Dorsolateral prefrontal cortex (tissue), 122 donors: ENCODE measurements at places on chromosomes 13 and 19.

- DNase-seq, result no peak
These were observed 41.9 kb downstream of the GPC6 start for GRCh38 chr13:93268327-93269028.

- DNase-seq, result no peak
These were observed 716 bp upstream of the MAP2K2 start for GRCh38 chr19:4124638-4125037.

GRCh38 chr19:28836421-28836820 lies 376.5 kb downstream of the UQCRFS1 start:
- DNase-seq, result no peak

DNA sequence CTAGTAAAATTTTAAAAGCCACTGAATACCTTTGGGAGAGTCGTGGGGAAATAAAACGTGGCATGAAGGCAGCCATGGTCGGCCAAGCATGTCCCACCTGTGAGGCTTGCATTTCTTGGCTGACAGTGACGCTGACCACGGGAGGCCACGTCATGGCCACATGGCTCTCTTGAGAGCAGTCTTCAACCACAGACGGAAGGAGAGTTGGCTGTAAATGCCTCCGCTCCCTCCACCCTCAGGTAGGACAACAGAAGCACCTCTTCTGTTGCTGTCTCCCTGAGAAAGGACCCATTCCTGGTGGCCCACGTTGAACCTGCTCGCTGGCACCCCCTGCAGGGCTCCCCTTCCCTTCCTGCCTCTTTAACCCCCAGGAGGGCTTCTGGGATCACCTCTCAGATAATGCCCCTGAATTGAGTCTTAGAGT lies 10.6 kb upstream of the LRRC25 start:
- DNase-seq, result no peak

- DNase-seq, result no peak
These were observed 24.4 kb upstream of the ZNF561 start for GRCh38 chr19:9645472-9645871.

GRCh38 chr13:78168981-78169380 lies 250.3 kb upstream of the EDNRB start:
- no peak for DNase-seq

DNA sequence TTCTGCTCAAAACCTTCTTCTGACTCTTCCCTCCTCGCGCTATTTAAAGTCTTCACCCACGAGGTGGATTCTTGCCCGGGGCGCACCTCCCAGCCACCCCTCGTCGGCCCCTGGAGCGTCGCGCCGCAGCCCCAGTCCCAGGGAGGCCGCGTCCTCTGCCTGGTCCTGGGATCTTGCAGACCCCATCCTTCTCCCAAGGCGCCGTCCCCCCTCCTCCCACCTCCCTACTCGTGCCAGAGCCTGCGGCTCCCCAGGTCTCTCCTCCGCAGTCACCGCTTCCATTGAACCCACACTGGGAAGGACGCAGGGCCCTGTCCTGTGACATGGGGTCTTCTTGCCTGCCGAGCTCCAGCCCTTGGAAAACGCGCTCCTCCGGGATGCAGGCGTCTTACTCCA lies 486 bp downstream of the ZNF808 start:
- DNase-seq, result peak; percentile 10

DNA sequence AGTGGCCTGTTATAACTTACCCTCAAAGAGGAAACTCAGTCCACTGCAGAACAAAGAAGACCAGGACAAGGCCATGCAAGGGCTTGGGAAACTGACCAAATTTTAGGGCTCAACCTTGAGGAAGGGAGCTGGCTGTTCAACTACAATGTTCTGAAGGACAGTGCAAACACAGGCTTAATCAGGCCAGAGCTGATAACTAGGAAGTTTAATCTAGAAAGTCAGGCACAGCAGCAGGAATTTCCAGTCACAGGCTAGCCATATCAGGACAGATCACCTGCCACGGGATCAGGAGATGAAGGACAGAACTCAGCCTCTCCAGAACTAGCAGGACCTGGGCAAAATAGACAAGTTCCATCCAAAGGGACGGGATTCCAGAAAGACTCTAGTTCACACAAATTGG lies 89.4 kb downstream of the ENOX1 start:
- DNase-seq, result no peak

GRCh38 chr19:30340771-30341561 lies 31.2 kb upstream of the ZNF536 start:
- no peak for DNase-seq

DNA sequence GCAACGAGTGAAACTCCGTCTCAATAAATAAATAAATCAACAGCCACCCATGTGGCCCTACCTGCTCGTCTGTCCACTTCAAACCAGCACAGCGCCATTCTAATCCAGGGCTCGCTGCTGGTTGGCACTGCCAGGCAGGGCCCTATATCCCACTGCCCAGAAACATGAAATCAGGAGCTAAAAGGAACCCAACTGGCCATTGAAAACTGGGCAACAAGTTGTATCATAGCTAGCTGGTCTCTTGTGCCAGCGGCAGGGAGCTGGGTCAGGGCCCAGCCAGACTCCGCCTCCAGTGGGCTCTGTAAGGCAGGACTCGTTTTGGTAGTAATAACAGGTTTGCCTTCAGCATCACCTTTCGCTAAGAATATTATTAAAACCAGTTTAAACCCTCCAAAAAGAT lies 39.3 kb downstream of the GGACT start:
- no peak for DNase-seq

DNA sequence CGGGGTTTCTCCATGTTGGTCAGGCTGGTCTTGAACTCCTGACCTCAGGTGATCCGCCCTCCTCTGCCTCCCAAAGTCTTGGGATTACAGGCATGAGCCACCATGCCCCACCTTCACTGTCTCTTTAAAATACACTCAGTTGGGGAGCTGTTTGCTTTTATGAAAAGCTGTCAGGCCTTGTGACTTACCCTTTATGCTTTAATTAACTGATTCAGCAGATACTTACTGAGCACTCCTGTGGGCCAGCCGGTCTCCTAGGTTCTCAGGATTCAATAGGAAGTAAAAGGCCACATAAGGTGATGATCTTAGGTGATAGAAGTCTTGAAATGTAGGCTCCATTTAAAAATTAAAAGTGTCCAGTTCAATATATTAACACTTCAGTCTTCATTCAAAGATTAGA lies 7.5 kb downstream of the UBAC2 start:
- DNase-seq, result no peak

DNA sequence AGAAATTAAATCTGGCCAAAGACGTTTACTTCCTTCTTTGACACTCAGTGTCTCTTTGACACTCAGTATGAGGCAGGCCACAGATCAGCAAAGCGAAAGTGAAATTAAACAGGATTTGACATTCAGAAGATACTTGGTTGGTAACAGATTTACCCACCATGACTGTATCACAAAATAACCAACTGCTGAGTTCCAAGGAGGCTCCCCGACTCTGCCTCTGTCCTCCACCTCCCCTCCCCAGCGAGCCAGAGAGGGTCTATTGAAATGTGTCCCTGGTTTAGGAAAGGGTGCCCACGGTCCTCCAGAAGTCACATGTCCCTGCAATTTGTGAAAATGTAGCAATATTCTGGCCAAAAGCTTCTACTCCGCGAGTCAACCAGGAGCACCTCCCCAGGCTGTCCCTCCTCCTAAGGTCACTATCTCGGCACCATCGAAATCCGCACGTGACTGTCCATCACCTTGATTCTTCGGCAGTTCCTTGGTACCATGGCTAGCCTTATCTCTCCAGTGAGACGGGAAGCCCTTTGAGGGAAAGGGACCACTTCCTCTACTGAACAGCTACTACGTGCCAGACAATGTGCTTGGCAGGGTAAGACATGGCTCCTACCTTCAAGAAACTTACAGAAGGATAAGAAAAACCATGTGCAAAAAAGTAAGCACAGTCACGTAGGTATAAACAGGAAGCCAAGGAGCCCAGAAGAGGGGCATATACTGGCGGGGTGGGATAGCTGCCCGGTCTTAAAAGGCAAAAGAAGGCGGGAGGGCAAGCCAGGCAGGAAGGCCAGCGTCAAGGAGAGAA lies 1.5 kb downstream of the N4BP2L1 start:
- DNase-seq, result no peak

- DNase-seq, result no peak
These were observed 7.6 kb downstream of the F2RL3 start for GRCh38 chr19:16896146-16897028.

DNA sequence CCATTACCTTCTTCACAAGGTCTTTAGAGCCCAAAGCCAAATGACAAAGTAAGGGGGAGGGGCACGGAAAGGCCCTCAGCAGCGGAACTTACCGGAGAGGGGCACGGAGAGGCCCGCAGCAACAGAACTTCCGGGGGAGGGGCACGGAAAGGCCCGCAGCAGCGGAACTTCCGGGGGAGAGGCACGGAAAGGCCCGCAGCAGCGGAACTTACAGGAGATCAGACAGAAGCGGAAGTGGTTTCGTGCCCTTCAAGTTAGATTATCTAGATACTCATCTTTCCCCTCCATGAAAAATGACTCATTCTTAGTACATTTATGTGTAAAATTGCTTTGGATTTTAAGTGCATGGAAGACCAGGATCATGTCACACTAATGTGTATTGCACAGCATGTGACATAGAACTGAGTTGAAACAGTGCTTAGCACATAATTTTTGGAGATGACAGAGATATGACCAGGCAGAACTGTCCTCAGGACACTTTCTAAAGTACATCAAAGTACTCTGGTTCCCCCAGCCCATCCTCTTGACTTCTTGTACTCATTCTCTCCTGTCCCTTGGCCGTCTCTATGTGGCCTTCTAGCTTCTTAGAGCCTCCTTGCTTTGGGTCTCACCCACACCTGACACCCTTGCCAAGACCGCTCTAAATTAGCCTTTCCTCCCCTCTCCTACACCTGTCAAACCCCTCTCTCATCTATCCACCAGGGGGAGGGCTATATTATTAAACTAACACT lies 25.7 kb upstream of the TPTE2 start:
- no peak for DNase-seq

DNA sequence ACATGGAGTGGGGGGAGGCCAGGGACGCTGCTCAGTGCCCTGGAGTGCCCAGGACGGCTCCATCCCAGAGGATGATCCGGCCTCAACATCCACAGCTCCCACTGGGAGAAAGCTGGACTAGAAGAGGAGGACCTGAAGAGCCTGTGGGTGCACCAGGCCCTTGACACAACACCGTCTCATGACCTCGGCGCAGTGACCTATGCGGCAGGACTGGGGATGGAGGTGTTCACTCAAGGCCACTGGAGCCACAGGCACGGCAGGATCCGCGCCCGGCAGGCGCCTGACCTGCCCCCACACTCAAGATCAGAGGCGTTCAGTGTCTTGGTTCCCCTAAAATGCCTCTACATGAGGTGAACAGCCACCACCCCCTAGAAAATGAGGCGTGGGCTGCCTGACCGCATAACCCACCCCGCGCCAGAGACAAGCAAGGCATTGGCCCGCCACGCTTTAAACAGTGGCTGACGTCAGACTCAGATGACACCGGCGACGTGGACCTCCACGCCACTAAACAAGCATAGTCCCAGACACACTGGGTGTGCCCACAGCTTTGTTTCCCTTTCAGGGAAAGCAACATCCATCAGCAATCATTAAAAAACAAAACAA lies 8.0 kb downstream of the SGTA start:
- no peak for DNase-seq

DNA sequence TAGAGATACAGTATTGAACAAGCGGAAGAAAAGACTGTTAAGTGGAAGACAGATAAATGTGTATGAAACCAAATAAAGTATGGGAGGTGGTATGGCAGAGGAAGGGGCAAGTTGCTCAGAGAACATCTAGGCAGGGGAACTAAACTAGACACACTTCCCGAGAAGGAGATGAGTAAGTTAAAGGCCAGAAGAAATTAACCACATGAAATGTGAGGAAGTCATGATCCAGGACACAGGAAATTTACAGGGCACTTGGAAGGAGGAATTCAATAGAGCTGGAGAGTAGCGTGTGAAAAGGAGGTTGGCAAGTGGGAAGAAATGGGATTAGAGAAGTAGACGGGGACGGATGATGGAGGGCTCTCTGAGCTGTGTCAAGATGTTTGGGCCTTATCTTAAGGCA lies 208.8 kb downstream of the COG6 start:
- no peak for DNase-seq

DNA sequence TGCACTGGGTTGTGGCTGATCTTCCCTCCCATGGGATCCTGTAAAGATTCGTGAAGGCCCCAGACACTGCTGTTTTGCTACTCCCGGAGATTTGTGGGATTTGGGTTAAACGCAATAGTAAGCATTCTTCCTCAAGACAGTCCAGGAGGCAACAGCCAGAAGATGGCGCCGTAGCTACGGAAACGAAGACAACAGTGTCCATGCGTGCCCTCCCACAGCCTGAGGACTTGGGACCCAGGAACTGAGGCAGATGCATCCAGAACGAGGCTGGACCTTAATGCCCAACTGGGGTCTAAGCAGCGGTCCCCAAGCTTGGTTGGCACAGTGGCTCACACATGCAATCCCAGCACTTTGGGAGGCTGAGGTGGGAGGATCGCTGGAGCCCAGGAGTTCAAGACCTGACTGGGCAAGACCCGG lies 57.6 kb upstream of the ZNF507 start:
- DNase-seq, result peak; percentile 70

- DNase-seq, result no peak
These were observed 11.3 kb downstream of the GTPBP3 start for GRCh38 chr19:17348700-17349099.

DNA sequence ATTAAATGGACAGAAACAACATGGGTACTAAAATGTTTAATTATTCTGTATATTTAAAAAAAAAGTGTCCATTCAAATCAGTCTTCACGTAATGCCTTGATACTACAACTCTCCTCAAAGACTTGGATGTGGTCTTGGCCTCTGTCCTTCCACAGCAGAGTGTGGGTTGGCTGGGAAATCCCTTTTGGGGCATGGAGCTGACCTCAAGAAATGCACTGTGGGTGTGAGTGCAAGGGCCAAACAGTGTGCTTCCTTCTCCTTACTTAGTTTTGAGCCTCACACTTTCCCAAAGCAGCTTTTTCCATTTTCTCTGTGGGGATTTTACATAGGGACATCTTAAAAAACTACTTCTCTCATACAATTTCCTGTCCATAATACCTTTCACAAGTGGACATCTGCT lies 607.4 kb downstream of the EFNB2 start:
- no peak for DNase-seq

GRCh38 chr13:19068691-19069090 lies 112.9 kb downstream of the TUBA3C start:
- DNase-seq, result no peak

DNA sequence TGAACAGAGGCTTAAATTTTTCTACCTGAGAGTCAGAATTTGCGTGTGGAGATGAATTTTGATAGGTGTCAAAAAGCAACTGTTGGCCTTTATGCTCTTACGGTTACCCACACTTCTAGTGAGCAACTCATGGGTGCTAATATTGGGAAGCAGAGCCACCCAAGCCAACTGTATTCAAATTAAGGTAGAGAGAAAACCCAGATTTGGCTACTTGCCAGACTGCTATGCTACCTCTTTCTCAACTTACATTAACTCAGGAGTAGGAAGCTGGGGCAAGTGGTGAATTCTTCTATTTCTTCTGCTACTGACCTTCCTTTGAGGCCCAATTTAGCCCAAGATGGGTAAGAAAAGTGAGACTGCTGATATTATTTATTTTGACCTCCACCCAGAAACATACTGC lies 83.9 kb downstream of the OLFM4 start:
- no peak for DNase-seq

- DNase-seq, result peak; percentile 71
These were observed 1.4 kb upstream of the GIPC1 start for GRCh38 chr19:14497228-14497921.

GRCh38 chr19:5628461-5628860 lies 5.6 kb downstream of the SAFB start:
- DNase-seq, result no peak

GRCh38 chr13:111265701-111266035 lies 54.8 kb upstream of the TEX29 start:
- DNase-seq, result peak; percentile 63

- DNase-seq, result no peak
These were observed 126.9 kb downstream of the ITGBL1 start for GRCh38 chr13:101579281-101579802.
